ENCODE measurements at places on chromosomes 3 and 15. TPM values are rescaled to one million over a fixed set of nuclear protein-coding genes. Genes with fewer than 3 reads are reported as not detected.

DNA sequence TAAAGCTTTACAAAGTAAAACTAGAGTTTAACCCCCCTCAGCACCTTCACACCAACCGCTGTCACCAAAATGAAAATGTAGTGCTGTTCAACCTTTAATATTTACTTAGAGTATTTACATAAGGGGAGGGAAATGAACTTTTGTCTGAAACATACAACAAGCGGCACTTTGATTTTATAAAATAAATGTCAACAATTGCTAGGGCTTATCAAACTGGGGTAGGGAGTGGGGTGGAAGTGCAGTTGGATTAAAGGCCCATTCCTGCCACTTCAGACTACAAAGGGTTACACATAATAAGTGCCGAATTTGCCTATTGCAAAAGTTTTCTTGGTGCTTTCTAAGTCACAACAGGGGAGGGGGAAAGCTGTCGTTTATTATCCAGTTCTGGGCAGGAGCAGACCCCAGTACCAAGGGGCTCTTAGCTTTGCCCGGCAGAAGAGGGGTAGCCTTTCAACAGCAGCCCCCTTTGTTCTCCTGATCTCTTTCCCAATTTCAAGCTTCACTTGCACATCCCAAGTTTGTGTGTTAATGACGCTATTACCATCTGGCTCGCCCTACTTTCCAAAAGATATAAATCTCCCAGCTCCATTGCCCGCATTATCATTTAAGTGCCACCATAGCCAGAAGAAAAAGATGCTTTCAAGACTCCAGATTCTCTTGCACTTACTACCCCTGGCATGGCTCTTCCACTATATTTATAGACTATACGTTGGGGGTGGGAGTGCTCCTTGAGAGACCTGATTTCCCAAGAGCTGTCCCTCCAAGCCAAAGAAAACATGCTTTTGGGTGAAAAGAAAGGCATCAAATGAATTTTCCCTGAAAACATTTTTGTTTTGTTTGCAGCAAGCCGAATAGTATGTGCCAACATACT is 17.0 kb downstream of the SOX2 start:
- no peak overlapping the region for H3K27ac ChIP-seq
- DNase-seq = no peak
- peaks cover 44% of the 10 kb centered on the region for H3K27me3 ChIP-seq
- H3K4me1 ChIP-seq = no peaks in the 10 kb centered on the region
- no peak overlapping the region for H3K4me3 ChIP-seq

- no peak overlapping the region for H3K27ac ChIP-seq
- no peaks in the 10 kb centered on the region for H3K4me1 ChIP-seq
- no peaks in the 10 kb centered on the region for H3K36me3 ChIP-seq
Observed at GRCh38 chr3:123373474-123373987, 75.4 kb downstream of the ADCY5 start.

DNA sequence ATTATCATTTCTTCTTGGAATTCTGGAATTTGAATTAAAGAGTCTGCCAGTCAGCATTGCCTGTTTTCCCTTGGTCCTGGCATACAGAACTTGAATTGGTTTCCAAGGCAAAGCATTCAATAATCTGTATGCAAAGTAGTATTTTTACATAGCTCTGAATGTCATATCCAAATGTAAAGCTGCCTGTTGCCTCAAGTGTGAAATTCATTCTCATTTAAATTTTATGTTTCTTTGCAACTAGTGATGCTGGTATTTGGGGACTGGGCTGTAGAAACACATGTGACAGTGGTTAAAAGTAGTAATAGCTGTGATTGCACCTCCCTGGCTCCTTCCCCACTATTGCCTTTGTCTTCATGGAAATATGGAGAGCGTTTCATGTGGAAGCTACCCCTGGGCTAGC is 743.9 kb upstream of the GOLIM4 start:
- no peaks in the 10 kb centered on the region for H3K36me3 ChIP-seq
- no peaks in the 10 kb centered on the region for H3K27me3 ChIP-seq
- no peaks in the 10 kb centered on the region for H3K4me1 ChIP-seq
- H3K4me3 ChIP-seq = no peak overlapping the region
- H3K27ac ChIP-seq = no peak overlapping the region
- no peak for DNase-seq

GRCh38 chr3:50365080-50365841 is 5.9 kb upstream of the TMEM115 start:
- H3K27ac ChIP-seq = peak overlapping the region; percentile 81
- H3K4me3 ChIP-seq = peak overlapping the region; percentile 66

DNA sequence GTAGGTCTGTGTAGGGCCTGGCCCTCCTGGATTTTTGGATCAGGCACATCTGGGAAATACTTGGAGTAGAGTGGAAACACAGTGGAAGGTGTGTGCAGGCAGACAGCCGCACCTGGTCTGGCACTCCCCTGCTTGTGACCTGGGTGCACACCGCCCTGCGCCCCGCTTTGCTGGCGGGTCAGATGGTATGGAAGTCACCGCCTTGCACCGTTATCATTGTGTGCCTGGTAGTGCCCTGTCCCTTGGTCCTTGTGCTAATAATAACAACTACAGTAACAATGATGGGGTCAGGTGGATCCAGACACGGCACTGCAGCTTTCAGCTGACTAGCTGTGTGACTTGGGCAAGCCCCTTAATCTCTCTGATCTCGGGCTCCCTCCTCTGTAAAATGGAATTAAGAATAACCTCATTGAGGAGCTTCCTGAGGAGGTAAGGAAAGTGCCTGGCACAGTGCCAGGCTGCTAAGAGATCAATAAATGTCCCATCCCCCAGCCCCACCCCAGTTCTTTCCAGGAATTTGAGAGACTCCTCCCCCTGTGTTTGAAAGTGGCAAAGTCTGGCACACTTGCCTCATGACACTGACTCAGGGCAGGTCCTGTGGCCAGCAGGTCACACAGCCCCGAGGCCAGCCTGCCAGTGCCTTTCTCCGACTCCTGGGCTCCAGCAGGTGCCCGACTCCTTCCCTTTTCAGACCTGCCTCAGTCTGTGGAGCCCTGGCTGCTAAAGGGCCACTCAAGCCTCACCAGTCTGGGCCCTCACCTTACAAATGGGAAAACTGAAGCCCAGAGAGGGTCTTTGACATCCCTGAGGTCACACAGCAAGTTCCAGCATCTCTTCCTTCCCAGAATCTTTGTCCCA is 9.8 kb downstream of the ISG20 start:
- DNase-seq = peak; percentile 20
- no peaks in the 10 kb centered on the region for H3K36me3 ChIP-seq
- H3K27ac ChIP-seq = peak overlapping the region; percentile 43
- no peaks in the 10 kb centered on the region for H3K27me3 ChIP-seq

GRCh38 chr3:165653130-165653778 is 184.0 kb downstream of the BCHE start:
- no peaks in the 10 kb centered on the region for H3K36me3 ChIP-seq
- no peak for DNase-seq
- H3K4me1 ChIP-seq = no peaks in the 10 kb centered on the region
- H3K27me3 ChIP-seq = no peaks in the 10 kb centered on the region
- no peak overlapping the region for H3K27ac ChIP-seq

GRCh38 chr15:78804391-78804792 is 6.9 kb downstream of the ADAMTS7 start:
- no peak for DNase-seq
- H3K4me3 ChIP-seq = no peak overlapping the region
- no peaks in the 10 kb centered on the region for H3K4me1 ChIP-seq
- no peak overlapping the region for H3K27ac ChIP-seq
- no peaks in the 10 kb centered on the region for H3K27me3 ChIP-seq

DNA sequence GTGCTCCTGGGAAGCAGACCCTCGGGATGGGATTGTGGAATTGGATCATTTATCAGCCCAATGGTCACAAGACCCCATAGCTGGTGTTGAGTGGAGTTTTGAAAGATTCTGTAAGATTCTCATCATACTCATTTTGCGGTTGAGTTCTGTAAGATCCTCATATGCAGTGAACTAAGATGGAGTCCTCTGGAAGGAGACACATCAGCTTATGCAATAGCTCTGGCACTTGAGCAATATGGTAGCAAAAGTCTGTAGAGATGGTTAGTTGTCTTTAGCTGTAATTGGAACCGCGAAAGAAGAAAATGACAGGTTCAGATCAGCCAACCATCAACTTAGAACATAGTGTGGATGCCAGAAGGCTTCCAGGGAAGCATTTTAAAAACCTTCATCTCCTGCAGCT is 184.5 kb upstream of the TSC22D2 start:
- no peak for DNase-seq
- H3K4me3 ChIP-seq = no peak overlapping the region
- H3K27me3 ChIP-seq = no peaks in the 10 kb centered on the region
- no peak overlapping the region for H3K27ac ChIP-seq

DNA sequence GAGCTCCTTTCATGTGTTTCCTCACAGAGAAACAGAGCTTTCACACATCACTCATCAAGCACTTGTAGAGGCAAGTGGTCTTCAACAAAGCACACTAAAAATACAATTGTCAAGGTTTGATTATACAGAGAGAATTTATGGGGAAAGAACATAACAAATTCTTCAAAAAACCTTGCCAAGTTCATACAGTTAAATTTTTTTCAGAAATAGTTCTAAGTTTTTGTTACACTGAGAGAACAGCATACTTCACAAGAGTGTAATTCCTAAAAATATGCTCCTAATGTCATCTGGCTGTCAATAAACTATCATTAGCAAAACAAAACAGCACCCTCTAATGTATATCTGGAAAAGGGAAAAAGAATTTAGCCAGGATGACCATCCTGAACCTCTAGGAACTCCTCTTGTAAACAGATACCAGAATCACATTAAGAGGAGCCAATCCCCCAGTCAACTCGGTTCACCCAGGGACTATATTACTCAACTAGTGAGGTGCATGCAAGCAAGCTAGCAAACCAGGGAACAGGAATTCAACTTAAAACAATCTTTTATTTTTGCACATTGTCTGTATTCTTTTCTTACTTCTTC is 63.3 kb downstream of the RAD18 start:
- H3K36me3 ChIP-seq = no peaks in the 10 kb centered on the region
- H3K27ac ChIP-seq = no peak overlapping the region
- no peak overlapping the region for H3K4me3 ChIP-seq
- no peaks in the 10 kb centered on the region for H3K27me3 ChIP-seq
- no peaks in the 10 kb centered on the region for H3K4me1 ChIP-seq
- no peak for DNase-seq

Gene GRAMD1C
- 29.4 TPM for total RNA-seq

Gene ITGA11
- 24.8 TPM for total RNA-seq

Gene ST6GAL1
- 16.0 TPM for total RNA-seq

Gene CFAP92
- not detected for total RNA-seq

Gene TMCO5A
- total RNA-seq = not detected
